ENCODE measurements at places on chromosomes 11 and 22.

GRCh38 chr11:118017631-118018315, 31.6 kb downstream of the IL10RA start:
- DNase-seq = no peak

- DNase-seq = no peak
Observed at GRCh38 chr11:45676522-45677095, 11.2 kb upstream of the CHST1 start.

DNA sequence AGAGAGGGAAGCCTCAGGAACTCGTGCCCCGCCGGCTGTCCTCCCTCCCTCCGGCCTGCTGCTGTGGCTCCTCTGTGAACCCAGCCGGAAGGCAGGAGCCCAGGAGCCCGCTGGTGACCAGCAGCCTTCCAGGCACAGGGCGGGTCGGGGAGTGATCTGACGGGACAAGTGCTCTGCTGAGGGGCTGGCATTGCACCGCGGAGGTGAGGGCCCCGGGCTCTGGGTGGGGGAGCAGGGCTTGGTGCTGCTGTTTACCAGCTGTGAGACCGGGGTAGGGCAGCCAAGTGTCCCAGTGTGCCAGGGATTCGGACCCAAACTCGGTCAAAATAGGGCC, 53.3 kb downstream of the FLRT1 start:
- no peak for DNase-seq

- no peak for DNase-seq
Observed at GRCh38 chr22:21921729-21922128, 30.9 kb downstream of the PPM1F start.

GRCh38 chr22:48943567-48944432, 883.9 kb downstream of the BRD1 start:
- DNase-seq = no peak

DNA sequence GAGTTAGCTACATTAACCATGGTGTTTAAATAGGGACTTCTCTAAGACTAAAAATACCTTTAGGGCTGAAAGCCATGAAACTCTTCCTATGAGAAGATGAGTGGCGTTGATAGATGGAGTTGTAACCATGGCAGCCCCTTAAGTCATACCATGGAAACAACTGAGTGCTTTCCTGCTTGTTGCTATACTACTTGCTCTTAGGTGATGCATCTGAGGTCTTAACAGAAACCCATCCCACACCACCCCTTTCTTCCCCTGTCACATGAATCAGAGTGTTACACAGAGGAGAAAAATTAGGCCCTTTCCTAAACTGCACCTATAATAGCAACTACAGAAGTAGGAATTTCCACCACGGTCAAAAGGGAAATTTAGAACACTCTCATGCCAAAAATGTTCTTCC, 64.3 kb upstream of the ZC3H12C start:
- no peak for DNase-seq

DNA sequence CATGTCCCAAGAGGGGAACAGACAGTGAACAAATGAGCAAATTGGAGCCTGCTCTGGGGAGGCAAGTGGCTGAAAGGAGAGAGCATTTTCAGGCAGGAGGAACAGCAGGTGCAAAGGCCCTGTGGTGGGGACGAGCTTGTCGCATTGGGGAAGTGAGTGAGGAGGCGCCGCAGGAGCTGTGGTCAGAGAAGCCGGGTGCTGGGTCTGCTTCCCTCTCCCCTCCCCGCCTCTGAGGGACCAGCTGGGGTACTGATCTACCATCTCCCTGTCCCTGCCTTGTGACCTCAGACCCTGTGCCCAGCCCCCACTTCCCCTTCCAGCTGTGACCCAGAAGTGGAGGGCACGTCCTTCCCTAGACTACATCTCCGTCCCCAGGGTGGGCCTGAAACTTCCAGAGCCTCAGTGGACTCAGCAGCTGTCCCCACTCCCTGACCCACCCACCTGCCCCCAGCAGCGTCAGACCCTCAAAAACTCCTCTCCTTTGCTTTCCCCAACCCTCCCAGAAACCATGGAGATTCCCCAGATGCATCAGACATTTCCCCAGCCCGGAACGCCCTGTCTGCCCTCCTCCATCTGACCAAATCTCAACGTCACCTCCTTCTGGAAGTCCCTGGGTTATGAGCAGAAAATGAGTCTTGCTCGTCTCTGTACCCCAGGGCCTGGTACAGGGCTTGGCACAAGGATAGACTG, 19.7 kb upstream of the PDGFB start:
- DNase-seq = no peak

DNA sequence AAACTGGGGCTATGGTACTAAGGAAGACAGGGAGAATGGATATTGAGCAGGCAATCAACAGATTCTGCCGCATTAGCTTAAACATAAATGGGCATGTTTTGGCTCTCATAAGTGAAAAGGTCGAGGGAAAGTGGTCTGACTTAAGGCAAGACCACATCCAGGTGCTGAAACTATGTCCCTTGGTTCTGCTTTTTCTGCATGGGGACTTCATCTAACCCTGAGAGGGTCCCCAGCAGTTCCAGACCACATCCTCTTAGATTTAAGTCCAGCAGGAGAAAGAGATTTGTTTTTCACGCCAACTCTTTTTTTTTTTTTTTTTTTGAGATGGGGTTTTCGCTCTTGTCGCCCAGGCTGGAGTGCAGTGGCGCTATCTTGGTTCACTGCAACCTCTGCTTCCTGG, 5.5 kb downstream of the RPS6KA4 start:
- DNase-seq = no peak

- no peak for DNase-seq
Observed at GRCh38 chr11:93587858-93588581, 44.8 kb upstream of the SMCO4 start.

DNA sequence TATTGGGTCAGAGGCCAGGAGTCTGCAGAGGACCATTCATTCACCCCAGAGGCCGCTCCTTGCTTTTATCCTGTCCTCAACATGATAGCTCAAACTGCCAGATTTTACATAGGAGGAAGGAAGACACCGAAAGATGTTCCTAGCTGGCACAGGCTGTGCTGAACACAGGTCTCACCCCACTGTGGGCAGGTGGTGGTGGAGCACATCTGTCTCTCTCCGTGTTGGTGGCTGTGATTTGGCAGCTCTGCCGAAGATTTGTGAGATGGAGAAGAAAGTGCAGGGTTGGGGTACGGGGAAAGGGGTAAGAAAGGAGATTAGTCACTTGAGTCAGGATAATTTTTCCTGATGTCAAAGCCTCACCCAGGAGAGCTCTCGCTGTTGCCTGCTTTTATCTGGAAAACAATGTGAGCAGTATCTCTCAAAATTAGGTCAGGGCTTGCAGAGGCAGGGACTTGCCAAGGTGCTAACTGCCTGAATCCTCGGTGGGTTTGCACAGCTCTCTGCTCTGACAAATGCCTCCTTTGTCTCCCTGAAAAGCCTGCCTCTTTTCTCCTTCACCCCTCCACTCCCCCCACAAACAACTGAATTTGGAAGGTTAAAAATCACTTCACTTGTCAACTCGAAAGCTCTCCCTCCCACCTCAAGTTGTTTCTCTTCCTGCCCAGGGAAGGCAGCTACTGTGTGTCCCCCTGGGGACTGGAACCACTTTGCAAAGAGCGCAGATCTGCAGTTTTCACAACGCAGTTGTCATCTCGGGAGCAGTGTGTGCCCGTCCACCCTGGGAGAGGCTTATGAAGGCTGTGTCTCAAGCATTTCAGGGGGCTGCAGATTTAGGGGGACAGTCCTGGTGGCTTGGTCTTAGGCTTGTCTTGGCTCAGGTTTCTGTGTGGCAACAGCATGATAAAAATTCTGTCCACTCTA, 299.7 kb downstream of the ST3GAL4 start:
- DNase-seq = no peak

DNA sequence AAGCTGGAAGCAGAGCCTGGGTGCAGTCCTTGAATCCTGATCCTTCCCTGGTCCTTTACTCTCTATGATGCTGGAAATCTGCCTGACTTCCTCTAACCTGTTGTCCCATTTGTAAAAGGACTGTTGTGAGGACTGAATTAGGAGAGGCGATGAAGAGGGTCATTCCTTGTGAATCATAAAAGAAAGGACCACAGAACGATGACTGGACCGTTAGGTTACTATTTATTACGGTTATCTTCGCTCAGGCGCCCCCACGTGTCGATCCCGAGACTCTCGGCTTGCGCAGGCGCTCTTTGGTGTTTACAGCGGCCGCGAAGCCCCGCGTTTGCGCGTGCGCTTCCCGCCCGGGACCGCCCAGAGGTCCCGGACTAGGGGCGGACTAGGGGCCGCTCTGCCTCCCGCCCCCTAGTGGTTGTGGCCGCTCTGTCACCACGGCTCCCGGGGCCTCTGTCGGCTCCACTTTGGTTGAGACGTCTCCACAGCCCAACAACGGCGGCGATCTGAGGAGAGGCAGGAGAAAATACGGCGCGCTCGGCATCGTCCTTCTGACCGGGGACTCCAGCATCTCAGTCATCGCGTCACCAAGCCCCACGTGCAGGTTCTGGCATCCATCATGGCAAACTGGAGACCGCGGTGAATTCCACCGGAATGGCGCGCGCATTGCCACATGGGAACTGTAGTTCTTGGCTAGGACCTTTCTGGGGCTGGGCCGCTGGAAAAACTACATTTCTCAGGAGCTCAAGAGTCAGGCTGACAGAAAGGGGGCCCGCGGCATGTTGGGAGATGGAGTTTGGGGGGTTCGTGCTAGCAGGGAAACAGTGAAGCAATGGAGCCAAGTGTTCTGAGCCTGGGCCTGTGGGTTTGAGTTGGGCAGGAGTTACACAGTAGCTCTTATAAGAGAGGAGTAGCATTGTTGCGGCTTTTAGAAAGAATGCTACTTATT, at the start of gene STARD10:
Gene STARD10, minus strand, starts transcription at position 623 of the 943 bp plus-strand sequence. CDS start 12,866 bp downstream, outside the sequence.
- DNase-seq = peak; percentile 95

DNA sequence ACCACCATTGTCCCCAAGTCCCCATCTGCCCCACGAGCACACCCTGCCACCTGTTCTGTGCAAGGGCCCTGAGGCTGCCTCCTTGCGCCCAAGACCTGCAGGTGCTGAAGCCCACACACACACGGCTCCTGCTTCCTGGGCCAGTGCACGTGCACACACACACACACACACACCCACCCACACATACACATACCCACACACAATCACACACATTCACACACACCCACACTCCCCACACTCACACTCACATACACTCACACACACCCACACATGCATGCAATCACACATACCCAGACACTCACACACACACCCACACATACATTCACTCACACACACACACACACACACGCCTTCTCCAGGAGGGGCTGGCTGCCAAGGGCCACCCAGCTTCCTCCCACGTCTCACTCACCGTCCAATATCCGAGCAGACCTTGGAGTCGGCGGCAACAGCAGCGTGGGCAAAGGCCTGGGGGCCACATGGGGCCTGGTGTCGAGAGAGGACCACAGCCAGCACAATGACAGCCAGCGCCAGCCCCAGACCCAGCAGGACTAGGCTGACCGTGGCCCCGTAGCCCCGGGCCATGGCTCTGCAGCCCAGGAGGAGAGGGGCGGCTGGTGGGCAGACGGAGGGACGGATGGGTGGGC, 616 bp downstream of the GGT5 start:
- no peak for DNase-seq

DNA sequence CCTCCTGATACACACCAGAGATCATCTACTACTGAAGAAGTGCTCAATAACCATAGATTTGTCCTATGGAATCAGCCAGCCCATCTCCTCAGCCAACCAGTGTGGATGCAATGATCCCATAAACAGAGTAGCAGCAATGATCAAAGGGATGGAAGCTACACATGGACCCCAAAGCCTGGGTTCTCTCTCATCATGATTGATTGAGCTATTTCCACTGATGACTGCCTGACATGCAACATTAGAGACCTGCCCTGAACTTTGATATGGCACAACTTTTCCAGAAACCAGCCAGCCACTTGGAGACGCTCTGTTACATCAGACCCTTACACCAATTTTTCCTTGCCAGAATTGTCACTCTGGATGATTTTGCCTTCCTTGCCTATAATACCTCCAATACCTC, 471.6 kb downstream of the BUD13 start:
- no peak for DNase-seq

- no peak for DNase-seq
Observed at GRCh38 chr11:82976786-82977185, 75.2 kb downstream of the DDIAS start.

DNA sequence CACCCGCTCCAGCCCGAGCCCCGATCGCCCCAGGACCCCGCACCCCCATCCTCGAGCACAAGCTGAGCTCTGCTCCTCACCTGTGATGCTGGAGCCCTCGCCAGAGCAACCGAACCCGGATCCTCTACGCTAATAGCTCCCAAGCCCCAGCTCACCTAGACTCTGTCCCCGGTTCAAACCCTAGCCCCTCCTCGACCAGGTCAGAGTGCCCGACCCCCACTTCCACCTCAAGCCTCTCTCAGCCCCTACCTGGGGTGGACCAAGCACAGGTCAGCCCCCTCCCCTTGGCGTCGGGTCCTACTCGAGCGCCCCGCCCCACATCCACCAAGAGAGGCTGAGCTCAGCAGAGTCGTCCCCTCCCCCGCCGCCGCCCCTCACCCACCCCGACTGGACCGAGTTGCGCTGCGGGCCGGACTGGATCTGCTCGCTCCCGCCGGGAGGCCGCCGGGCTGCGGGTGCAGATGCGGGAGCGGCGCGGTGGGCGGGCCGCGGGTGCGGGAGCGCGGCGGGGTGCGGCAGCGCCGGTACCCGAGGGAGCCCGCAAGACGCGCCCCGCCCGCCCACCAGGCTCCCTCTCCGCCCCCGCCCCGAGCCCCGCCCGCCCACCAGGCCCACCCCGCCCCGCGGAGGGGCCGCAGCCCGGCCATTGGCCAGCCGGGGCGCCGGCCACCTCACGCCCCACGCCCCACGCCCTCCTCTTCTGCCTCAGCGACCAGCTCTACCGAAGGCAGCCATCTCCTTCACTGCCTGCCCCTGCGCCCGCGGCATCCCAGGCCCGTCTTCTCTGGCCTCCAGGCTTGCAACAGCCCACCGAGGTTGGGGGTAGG, 577 bp upstream of the DKK3 start:
- DNase-seq = no peak

- no peak for DNase-seq
Observed at GRCh38 chr11:33706546-33706945, 5.9 kb upstream of the C11orf91 start.

DNA sequence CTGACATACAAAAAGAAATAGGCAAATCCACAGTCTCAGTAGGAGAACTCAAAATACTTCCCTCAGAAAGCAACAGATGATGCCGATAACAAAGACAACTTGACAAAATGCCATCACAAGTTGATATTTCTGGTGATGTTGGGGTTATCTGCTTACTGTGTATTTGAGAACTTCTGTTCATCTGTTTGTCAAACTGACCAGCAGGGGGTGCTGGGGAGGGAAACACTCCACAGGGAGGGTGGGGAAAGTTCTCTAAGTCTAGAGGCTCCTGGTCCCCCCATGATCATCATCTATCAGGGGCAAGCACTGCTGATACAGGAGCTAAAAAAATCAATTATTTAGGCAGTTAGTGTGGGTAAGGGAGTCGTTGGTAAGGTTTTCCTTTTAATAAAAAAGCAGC, 19.2 kb downstream of the GLYATL1 start:
- no peak for DNase-seq

- DNase-seq = peak; percentile 66
Observed at GRCh38 chr11:40162901-40163883, 1296.3 kb downstream of the LRRC4C start.

GRCh38 chr11:83543706-83544439, 257.7 kb upstream of the CCDC90B start:
- no peak for DNase-seq

DNA sequence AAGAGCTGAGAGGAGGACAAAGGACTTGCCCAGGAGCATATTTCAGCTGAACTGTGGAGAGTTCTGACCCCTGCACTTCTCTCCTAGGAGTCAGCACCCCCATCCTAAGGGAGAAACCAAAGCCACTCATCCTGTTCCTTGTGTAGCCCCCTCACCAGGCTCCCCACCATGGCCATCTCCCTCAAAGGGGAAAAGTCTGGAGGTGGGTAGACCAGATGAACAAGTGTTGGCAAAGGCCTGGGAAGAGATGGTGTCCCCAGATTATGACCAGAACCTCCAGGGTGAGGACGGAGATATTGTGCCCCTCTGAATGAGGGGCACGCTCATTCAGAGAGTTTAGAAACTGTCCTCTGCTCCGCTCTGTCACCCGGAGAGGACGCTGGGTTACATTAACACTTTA, 880.0 kb downstream of the BRD1 start:
- DNase-seq = no peak

Measured in NCI-H1105 treated with DMSO at 0.1 percent for 48 hours (cell line).